ENCODE measurements at places on chromosomes 13 and 19.

GRCh38 chr13:32200741-32201140 is 114.4 kb downstream of the ZAR1L start:
- no peak for DNase-seq

- DNase-seq = peak; percentile 97
These were observed 9.7 kb upstream of the LYPD3 start for GRCh38 chr19:43474986-43475705.

DNA sequence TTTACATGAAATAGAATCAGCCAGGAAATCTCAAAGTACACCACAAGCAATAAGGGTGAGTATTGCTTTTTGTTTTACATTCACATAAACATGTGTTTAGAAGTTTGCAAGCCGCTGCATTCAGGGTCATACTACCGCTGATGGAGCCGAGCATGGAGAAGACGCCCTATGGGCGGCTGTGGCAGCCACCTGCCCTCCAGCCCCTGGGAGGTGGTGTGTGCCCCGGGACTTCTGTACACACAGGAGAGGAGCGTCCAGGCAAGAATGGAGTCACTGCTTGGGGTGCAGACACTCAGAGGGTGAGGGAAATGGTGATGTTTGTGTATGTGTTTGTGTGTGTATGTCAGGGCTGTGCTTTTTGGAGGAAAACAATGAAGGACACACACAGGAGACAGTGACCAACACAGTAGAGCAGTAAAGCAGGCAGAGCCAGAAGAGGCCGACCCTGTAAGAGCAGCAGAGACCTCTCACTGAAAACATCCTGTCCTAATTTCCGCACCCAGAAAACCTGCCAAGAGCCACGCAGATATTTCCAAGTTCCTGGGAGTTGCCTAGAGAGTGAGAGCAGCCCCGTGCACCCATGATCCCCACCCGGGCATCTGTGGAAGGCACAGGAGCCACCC is 108.1 kb upstream of the GJB6 start:
- DNase-seq = no peak

DNA sequence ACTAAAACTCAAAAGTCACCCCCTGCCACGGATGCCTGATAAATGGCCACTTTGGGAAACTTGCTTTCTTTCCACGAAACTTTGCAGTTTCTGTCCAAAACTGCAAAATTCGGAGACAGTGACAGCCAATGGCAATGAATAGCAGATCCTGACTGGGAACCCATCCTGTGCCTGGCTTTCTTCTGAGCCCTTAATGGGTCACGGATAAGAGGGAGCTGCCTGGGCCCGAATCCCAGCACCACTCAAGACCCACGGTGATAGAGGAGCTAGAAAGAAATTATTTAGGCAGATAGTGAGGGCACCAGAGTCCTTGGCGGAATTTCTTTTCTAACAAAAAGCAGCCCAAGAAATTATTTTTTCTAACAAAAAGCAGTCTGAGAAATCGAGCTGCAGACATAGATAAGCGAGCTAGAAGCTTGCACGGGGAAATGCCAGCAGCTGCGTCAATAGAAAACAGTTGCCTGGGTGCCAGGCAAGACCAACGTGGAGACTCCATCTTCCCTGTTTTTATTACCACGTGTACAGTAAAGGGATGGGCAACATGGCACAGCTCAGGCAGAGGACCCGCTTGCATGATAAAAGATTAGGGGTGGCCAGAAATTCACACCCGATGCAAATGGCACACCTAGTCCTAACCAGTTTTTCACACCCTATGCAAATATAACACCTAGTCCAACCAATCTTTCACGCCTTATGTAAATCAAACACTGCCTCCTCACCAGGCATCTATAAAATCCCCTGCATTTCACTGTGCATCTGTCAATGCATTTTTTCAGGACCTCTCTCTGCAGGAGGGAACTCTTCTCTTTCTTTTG is 7.1 kb upstream of the HSH2D start:
- no peak for DNase-seq

- DNase-seq = no peak
These were observed 51.0 kb downstream of the SOX1 start for GRCh38 chr13:112117955-112118302.

DNA sequence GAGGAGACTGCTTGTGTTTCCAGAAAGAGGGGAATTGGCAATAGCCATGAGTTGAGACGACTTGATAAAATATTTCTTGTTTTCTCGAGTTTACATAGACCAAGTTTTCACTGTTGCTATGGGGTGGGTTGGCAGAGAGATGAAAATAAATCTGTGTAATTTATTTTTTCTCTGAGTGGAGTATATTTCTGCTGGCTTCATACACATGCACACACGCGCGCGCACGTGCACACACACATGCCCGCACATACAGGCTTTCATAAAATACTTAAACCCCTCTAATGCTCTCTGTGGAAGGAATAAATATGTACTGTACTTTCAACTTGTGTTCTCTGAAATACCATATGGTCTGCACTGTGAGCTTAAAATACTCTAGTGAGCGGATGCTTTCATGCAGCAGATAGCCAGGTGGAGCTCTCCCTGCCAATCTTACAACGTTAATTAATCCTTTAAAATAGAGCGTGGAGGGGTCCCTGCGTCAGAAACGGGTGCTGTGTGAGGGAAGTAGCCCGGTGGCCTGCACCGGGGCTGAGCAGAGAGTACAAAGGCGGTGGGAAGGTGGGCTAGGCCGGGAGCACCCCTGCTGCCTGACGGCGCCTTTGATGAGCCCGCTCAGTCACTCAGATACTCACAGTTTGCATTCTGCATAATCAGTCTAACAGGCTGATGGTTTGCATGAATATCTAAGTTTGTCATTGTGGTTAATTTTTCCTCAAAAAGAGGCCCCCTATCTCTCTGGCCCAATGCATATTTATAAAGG is 44.1 kb downstream of the CCNE1 start:
- DNase-seq = no peak

GRCh38 chr13:19695829-19696228 is 62.4 kb downstream of the MPHOSPH8 start:
- no peak for DNase-seq

- no peak for DNase-seq
These were observed 11.2 kb downstream of the CATSPERG start for GRCh38 chr19:38346837-38347236.

DNA sequence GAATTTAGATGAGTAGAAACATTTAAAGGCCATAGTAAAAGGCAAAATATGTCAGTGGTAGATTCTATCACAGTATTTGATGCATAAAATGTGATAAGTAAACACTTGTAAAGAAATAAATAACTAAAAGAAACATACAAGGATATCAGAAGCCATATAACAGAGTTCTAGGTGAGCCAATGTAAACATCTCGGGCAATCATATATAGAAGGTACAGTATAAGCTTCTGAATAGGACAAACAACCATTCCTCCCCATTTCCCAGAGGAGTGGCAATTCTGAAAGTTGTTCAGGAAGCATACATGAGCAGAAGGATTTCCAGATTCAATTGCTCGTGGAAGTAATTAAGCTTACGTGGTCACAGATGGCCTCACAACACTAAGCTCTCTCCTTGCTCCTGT is 267.3 kb downstream of the LHFPL6 start:
- no peak for DNase-seq

DNA sequence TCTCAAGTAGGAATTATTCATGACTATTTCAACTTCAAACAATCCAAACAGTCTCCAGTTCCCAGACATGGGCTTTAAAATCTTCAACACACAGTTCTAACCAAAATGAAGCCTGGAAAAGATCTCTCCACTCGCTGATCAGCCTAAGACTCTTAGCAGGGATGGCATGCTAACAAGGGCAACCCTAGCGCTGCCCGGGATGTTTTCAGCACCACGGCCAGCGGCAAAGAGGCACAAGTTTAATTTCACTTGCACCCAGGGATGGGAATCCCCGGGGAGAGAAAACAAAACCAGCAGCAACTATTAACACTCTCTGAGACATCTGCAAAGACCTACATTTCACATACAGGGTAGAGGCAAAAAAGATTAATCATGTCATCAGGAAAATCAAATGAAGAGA is 43.0 kb downstream of the CACNA1A start:
- DNase-seq = peak; percentile 18

DNA sequence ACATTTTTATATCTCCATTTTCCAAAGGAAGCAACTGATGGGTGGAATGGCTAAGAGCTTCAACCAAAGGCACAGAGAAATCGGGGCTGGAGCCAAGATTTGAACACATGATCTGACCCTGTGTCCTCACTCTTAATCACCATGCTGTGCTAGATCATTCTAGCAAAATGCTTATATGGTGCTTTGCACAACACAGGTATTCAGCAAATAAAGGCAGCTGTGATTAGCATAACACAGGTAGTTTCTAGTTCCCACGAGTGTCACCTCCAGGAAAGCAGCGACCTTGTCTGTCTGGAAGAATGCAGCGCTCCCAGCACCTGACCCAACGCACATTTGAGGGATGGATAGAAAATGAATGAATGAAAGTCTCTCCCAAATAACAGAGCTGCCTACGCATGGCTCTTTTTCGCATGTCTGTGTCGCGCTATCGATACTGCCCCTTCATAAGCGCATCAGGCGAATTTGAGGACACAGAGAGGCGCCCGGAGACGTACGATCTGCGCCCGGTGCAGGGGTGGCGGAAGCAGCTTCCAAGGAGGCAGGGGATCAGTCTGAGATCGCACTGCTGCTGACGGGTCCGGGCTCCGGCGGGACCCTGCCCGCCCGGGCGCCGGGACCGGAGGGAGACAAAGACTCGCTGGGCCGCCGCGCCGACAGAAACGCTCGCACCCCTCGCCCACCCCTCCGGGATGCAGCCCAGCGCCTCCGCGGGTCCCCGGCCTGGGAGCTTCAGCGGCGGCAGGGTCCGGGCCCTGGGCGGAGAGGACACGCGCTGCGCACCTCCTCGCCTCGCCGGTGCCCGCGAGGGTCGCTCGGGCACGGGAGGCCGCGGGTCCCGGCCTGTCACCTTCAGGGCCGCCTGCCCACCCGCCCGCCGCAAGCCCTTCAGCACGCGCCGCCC is 609 bp downstream of the EPS15L1 start:
- DNase-seq = peak; percentile 36

- DNase-seq = no peak
These were observed 32.9 kb upstream of the IGSF23 start for GRCh38 chr19:44580366-44580895.

- no peak for DNase-seq
These were observed 19.5 kb downstream of the ZNF616 start for GRCh38 chr19:52120286-52120685.

- no peak for DNase-seq
These were observed 527 bp upstream of the EMC10 start for GRCh38 chr19:50475736-50476223.

GRCh38 chr13:33411312-33411711 is 125.8 kb upstream of the STARD13 start:
- no peak for DNase-seq

- DNase-seq = peak; percentile 38
These were observed 59.1 kb upstream of the GPR183 start for GRCh38 chr13:99366075-99366987.

DNA sequence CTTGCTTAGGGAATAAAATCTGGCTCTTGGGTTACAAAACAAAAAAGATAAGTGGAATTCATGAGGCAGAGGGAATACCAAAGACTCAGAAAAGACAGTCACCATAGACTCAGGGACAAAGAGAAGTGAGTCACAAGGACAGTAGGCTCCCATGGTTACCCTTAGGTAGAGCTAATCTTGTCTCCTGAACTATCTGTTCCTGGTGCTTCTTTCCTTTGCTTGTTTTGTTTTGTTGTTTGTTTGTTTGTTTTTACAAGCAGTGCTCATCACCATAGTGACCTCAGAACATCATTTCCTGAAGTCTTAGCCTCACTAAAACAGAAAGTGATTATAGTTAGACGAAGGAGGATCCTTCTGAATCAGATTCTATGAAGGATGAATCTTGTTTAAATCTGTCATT is 142.3 kb upstream of the SOX21 start:
- no peak for DNase-seq

GRCh38 chr13:73390100-73390499 is 331.3 kb downstream of the KLF5 start:
- DNase-seq = no peak

- DNase-seq = no peak
These were observed 580 bp downstream of the AP2A1 start for GRCh38 chr19:49767381-49767780.

DNA sequence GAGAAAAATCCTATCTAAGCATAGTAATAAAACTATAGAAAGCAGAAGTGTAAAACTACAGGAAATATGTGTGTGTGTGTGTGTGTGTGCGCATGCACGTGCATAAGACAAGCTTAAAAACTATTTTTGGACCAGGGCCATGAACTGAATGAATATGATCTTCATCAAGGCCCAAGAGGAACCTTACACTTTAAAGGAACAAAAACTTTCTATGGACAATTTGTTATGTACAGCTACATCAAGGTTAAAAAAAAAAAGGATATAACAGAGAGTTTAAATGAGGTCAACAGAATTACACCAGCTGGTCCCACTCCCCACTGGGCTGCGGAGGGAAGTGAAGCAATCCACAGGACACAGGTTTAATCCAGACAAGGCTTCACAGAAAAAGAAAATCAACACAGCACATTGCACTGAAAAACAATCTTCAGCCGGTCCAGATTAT is 151.1 kb downstream of the LHFPL6 start:
- DNase-seq = no peak

DNA sequence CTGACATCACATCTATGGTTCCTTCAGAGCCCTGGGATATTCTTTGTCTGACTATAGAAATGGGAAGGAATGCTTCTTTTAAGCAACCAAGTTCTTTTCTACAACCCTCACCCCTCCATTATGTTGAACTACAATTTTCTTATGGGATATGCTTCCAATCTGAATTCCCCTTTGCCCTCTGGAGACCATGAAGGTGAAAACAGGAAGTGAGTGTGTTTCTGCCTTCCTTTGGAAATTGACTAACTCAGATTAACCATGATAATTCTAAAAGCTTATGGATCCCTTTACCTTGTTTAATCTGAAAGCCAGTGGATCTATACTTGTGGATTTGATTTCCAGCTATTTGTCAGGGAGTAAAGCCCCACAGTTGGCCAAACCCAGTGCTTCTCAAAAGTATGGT is 90.8 kb upstream of the SERTM1 start:
- no peak for DNase-seq

DNA sequence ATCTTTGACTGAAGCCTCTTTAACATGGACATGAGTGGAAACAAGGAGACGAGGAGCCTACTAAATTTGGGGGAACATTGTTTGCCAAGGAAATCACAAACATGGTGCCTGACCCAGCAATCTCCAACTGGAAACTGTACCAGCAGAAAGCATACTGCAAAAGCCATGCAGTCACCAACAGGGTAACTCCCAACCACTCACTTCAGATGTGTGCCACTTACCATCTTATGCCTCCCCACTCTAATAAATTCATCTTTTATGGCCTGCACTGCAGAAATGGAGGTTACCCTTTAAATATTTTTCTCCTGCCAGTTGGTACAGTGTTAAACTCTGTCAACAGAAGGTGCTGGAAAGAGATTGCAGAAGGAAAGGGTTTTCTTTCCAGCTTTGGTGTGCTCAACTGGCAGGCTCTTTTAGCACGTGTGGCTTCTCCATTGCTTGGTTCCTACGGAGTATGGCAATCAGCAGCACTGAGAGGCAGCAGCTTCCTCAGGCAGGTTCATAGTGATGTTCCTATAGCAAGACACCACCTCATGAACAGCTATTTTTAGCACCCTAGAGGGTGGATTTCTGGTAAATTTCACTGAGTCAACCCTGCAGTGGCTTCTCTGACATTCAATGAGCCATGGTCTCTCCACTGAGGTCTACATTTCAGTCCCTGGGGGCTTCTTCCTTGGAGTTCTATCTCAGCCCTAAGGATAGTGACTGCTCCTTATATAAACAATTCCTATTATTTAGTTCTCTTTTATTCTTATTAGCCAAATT is 21.4 kb downstream of the MIR17HG start:
- DNase-seq = no peak

Data from activated naive CD8-positive, alpha-beta T cell treated with anti-CD3 and anti-CD28 coated beads, Interleukin-2, amount 50 U/mL, for 24 hours (primary cell).